ENCODE measurements at places on chromosomes 3 and 15. TPM values are rescaled to one million over a fixed set of nuclear protein-coding genes. Genes with fewer than 3 reads are reported as not detected.

Gene SEMA3G
- 59.4 TPM for total RNA-seq

Gene ANKUB1
- not detected for total RNA-seq

Gene TMC3
- not detected for total RNA-seq

Gene LRRC2
- 0.17 TPM for total RNA-seq

Gene LRRC34
- 2.2 TPM for total RNA-seq

Gene GPR62
- under 0.01 TPM for total RNA-seq

Gene FAM219B
- total RNA-seq: 32.8 TPM

Gene TIMMDC1
- total RNA-seq: 40.0 TPM

Gene TBCCD1
- 19.3 TPM for total RNA-seq

Gene TNNC1
- not detected for total RNA-seq
